GM12878 (cell line): ENCODE measurements at places on chromosomes 3 and 15. TPM values are rescaled to one million over a fixed set of nuclear protein-coding genes. Genes with fewer than 3 reads are reported as not detected.

- no peak for DNase-seq
- H3K4me1 ChIP-seq, result no peaks in the 10 kb centered on the region
- no peak overlapping the region for H3K4me3 ChIP-seq
- no peak overlapping the region for H3K27ac ChIP-seq
- H3K27me3 ChIP-seq, result no peaks in the 10 kb centered on the region
Measured at GRCh38 chr3:150483226-150483625, 63.1 kb downstream of the SERP1 start.

GRCh38 chr3:136818769-136819391 is at the start of gene SLC35G2:
Gene SLC35G2, plus strand, starts transcription at chr3:136819126. Its CDS starts 35,335 bp downstream, at chr3:136854461.
- H3K4me3 ChIP-seq, result peak within 1 kb of the TSS; percentile 65
- DNase-seq, result no peak
- peaks cover 3% of the 10 kb centered on the region for H3K27me3 ChIP-seq
- H3K36me3 ChIP-seq, result no peaks in the 10 kb centered on the region
- no peak within 1 kb of the TSS for H3K27ac ChIP-seq
- peaks cover 4% of the 10 kb centered on the region; the same call in 1 of the 2 replicates for H3K4me1 ChIP-seq

DNA sequence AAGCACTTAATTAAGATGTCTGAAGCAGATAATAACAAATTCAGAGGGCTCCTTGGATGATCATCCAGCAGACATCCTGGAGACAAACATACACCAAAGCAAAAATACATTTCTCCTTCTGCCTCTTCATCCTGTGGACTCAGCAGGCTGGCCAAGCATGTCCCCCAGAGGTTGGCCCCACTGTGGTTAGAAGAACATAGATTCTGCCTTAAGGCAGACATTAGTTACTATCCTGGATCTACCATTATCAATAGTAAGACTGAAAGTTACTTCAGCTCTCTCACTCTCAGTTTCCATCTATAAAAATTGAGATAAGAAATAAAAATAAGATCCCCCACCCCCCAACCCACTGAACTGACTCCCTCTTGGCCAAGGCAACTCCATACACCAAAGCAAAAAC is 28.6 kb upstream of the TGFBR2 start:
- peaks cover 8% of the 10 kb centered on the region for H3K4me1 ChIP-seq
- H3K4me3 ChIP-seq, result no peak overlapping the region
- H3K27ac ChIP-seq, result no peak overlapping the region
- no peak for DNase-seq
- H3K27me3 ChIP-seq, result no peaks in the 10 kb centered on the region

GRCh38 chr3:141920701-141921100 is 44.3 kb downstream of the ATP1B3 start:
- peaks cover 23% of the 10 kb centered on the region for H3K36me3 ChIP-seq
- H3K4me3 ChIP-seq, result no peak overlapping the region
- no peaks in the 10 kb centered on the region for H3K27me3 ChIP-seq

- H3K4me3 ChIP-seq, result no peak overlapping the region
- no peaks in the 10 kb centered on the region for H3K4me1 ChIP-seq
- no peaks in the 10 kb centered on the region for H3K36me3 ChIP-seq
- H3K27me3 ChIP-seq, result no peaks in the 10 kb centered on the region
- H3K27ac ChIP-seq, result no peak overlapping the region
Measured at GRCh38 chr15:61582092-61582491, 353.0 kb upstream of the RORA start.

DNA sequence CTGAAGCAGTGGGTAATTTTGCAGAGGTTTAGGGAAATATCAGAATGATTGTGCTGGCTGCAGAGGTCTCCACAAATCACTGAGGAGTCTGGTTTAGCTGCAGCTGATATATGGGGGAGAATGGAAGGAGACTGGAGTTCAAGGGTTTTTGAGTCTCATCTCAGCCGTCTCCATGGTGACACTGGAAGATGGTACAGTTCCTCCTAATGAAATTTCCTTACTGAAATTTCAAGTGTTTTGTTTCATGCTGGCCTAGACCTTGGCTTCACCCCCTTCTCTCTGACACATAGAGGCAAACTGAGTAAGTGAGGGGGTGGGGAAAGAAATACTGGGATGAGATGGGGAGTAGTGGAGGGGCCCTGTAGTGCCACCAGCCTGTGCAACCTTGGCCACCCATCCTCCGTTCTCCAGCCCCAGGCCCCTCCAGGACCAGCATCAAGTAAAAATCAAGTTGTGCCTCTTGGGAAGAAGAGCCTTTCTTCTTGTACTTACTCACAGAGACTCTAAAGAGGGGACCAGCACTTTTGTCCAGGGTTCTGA is 17.8 kb upstream of the MORF4L1 start:
- no peak overlapping the region for H3K27ac ChIP-seq
- no peaks in the 10 kb centered on the region for H3K27me3 ChIP-seq
- peaks cover 2% of the 10 kb centered on the region; the same call in 1 of the 2 replicates for H3K4me1 ChIP-seq
- DNase-seq, result no peak
- H3K36me3 ChIP-seq, result no peaks in the 10 kb centered on the region

GRCh38 chr3:40969756-40970466 is 229.4 kb upstream of the CTNNB1 start:
- H3K27me3 ChIP-seq, result no peaks in the 10 kb centered on the region
- no peak overlapping the region for H3K4me3 ChIP-seq
- H3K36me3 ChIP-seq, result no peaks in the 10 kb centered on the region
- H3K4me1 ChIP-seq, result peaks cover 31% of the 10 kb centered on the region
- DNase-seq, result no peak
- no peak overlapping the region for H3K27ac ChIP-seq

DNA sequence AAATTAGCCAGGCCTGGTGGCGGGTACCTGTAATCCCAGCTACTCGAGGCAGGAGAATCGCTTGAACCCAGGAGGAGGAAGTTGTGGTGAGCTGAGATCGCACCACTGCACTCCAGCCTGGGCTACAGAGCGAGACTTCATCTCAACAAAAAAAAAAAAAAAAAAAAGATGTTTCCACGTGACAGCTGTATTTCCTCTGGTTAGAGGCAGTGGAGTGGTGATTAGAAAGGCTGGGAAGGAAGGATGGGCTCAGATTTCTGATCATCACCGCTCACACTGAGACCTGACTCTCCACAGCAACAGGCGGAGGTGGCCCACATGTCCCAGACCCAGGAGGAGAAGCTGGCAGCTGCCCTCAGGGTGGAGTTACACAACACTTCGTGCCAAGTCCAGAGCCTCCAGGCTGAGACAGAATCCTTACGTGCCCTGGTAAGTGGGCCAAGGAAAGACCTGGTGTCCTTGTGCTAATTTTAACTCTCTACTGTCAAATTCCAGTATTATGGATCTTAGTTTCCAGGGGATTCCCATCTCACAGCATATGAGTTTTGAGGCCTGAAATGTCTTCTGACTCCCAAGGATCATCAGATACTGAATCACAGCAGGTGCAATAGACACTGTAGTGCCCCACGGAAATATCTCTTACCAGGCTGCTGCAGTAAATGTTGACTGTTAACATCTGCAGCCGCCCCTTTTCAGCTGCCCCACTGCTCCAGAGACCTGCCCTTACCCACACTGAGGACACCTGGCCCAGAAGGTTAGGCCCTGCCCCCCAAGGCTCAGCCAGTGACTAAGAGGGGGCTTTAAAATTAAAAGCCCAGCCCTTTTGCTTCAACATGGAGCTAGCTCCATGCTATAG is 66.9 kb downstream of the BFSP2 start:
- no peak for DNase-seq
- peak overlapping the region; percentile 84 for H3K27ac ChIP-seq
- H3K4me3 ChIP-seq, result peak overlapping the region; percentile 65; the same call in 1 of the 2 replicates
- no peaks in the 10 kb centered on the region for H3K27me3 ChIP-seq
- H3K36me3 ChIP-seq, result no peaks in the 10 kb centered on the region
- H3K4me1 ChIP-seq, result peaks cover 61% of the 10 kb centered on the region

DNA sequence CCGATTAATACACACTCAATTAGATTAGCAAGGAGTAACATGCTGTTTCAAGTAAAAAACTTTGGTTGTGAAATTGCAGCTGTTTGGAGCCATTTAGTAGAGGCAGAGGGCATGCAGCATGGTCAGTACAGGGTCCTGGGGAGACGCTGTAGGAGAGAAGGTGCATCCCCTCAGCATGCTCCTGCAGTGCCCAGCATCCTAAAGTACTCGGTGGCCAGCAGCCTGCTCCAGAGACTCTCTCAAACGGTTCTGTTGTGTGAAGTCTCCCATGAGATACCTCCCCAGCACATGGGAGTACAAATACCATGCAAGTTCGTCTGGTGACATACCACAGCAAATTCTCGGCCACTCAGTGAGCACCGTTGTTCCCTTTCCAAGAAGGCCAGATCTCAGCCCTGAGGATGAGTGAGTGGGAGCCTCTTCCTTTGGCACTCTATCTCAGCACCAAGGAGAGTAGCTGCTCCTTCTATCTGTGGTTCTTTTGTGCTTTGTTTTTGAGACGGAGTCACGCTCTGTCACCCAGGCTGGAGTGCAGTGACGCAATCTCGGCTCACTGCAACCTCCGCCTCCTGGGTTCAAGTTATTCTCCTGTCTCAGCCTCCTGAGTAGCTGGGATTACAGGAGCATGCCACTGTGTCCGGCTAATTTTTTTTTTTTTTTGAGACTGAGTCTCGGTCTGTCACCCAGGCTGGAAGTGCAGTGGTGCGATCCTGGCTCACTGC is 72.7 kb downstream of the TJP1 start:
- no peaks in the 10 kb centered on the region for H3K36me3 ChIP-seq
- H3K4me3 ChIP-seq, result no peak overlapping the region
- H3K27me3 ChIP-seq, result no peaks in the 10 kb centered on the region
- H3K27ac ChIP-seq, result no peak overlapping the region

- no peak overlapping the region for H3K4me3 ChIP-seq
- H3K4me1 ChIP-seq, result no peaks in the 10 kb centered on the region
- no peaks in the 10 kb centered on the region for H3K27me3 ChIP-seq
- H3K36me3 ChIP-seq, result no peaks in the 10 kb centered on the region
- H3K27ac ChIP-seq, result no peak overlapping the region
- no peak for DNase-seq
Measured at GRCh38 chr3:80696280-80696679, 928.5 kb upstream of the ROBO1 start.

- no peaks in the 10 kb centered on the region for H3K36me3 ChIP-seq
- no peaks in the 10 kb centered on the region for H3K4me1 ChIP-seq
- H3K27ac ChIP-seq, result no peak overlapping the region
- DNase-seq, result no peak
Measured at GRCh38 chr15:96870580-96870979, 540.1 kb downstream of the NR2F2 start.

DNA sequence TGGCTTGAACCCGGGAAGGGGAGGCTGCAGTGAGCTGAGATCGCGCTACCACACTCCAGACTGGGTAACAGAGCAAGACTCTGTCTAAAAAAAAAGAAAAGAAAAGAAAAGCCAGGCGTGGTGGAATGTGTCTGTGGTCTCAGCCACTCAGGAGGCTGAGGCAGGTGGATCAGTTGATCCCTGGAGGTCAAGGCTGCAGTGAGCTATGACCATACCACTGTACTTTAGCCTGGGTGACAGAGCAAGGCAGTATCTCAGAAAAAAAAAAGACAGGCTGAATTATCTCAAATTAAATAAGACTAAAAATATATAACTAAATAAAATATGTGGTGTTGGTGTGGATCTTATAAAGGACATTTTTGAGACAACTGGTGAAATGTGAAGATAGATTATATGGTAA is 20.6 kb downstream of the SMARCC1 start:
- H3K4me3 ChIP-seq, result no peak overlapping the region
- no peak overlapping the region for H3K27ac ChIP-seq
- peaks cover 11% of the 10 kb centered on the region for H3K36me3 ChIP-seq
- peaks cover 3% of the 10 kb centered on the region for H3K4me1 ChIP-seq

- no peaks in the 10 kb centered on the region for H3K27me3 ChIP-seq
- H3K4me3 ChIP-seq, result no peak overlapping the region
- no peaks in the 10 kb centered on the region for H3K4me1 ChIP-seq
- H3K27ac ChIP-seq, result no peak overlapping the region
- H3K36me3 ChIP-seq, result no peaks in the 10 kb centered on the region
Measured at GRCh38 chr3:58963928-58964503, 85.8 kb downstream of the CFAP20DC start.

DNA sequence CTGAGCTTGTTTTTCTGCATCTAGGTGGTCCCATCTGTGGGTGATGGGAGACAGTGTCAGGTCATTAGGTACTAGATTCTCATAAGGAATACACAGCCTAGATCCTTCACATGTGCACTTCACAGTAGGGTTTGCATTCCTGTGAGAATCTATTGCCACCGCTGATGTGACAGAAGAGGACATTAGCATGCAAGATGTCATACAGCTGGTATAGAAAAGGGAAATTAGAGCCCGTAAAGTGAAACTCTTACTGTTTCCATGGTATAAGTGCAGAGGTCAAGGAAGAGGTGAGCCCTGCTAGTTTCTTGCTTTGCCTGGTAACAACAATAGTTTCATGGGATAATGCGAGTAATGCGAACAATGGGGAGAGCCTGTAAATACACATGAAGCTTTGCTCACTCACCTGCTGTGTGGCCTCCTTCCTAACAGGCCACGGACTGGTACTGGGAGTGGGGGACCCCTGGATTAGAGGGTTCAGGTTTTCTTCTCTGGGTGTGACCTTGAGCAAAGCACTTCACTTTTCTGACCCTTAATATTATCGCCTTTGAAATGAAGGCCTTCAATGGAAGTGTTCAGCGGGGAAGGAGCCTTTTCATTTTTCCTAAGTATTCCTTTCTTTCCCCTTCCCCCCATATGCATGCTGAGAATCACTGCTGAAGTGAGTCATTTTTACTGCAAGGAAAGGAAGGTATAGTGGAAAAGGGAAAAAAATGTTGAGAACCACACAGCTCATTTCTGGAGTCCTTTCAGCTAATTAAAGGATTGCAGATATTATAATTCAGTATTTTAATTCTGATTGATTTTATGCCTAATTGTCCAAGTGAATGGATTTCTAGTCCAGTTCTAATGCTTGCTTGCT is 286.4 kb downstream of the UBE2E2 start:
- no peaks in the 10 kb centered on the region for H3K4me1 ChIP-seq
- no peak for DNase-seq
- no peaks in the 10 kb centered on the region; the same call in 1 of the 2 replicates for H3K36me3 ChIP-seq
- no peaks in the 10 kb centered on the region for H3K27me3 ChIP-seq
- no peak overlapping the region for H3K27ac ChIP-seq
- no peak overlapping the region for H3K4me3 ChIP-seq

- H3K27ac ChIP-seq, result no peak overlapping the region
- H3K4me1 ChIP-seq, result no peaks in the 10 kb centered on the region
- no peak overlapping the region for H3K4me3 ChIP-seq
- H3K27me3 ChIP-seq, result no peaks in the 10 kb centered on the region; the same call in 1 of the 2 replicates
- H3K36me3 ChIP-seq, result no peaks in the 10 kb centered on the region
- no peak for DNase-seq
Measured at GRCh38 chr3:57091521-57092273, 31.2 kb downstream of the SPATA12 start.

CADM2 gene
- total RNA-seq, result not detected in 2 replicates

NR1I2 gene
- total RNA-seq, result 0.90 and 0.96 TPM in 2 replicates

ACTC1 gene
- total RNA-seq, result not detected in 2 replicates

WDR93 gene
- not detected in 2 replicates for total RNA-seq

LDHAL6B gene
- total RNA-seq, result not detected in 2 replicates

HAUS2 gene
- 26.7 and 33.5 TPM in 2 replicates for total RNA-seq

RTP1 gene
- not detected in 2 replicates for total RNA-seq
